Effector CD4-positive, alpha-beta T cell (primary cell): ENCODE measurements at places on chromosomes 13 and 19.

DNA sequence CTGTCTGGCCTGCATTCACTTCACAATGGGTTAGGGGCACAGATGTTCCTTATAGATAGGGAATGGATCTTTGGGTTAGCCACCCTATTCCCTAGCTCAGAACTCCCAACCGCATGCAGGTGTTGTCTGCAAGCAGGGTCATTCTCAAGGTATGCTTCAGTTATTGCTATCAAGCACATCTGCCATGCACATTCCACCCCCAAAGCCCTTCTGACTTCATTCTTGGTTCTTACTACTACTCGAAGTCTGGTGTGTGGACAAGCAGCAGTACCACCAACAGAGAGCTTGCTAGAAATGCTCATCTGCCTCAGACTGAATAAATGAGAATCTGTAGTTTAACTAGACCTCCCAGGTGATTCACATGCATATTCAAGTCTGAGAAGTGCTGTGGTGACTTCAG, 31.3 kb downstream of the SERPINE3 start:
- no peak for DNase-seq

GRCh38 chr13:69857183-69857821, 250.3 kb upstream of the ATXN8OS start:
- DNase-seq, result no peak

DNA sequence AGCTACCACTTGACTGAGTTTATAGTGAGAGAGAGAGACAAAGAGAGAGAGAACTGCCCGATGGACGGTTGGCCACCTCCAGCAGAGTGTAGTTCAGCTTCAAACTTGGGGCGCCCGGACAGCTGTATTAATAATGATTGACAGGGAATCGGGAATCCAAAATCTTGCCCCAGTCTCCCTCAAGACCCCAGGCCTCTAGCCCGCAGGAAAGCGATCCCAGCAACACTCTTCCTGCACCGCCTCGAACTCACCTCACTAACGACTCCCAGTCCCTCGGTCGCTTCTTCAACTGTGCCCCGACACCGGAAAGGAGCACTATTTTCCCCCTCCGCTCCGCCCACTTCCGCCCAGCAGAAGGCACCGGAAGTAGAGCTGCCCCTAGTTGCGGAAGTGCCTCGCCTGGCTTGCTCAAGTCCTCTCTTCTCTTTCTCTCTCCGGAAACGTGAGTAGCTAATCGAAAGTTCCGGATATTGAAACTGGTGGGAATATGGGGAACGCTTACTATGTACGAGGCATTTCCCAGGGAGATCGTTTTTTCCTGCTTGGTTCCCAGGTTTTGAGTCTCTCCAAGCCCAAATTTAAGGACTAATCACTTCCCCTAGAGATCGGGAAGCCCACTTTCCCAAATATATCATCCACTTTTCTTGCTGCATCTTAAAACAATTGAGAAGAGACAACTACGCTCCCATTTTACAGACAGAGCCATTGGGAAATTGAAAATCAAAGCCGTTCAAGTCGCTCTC, at the start of gene NOSIP:
Gene NOSIP, minus strand, starts transcription at position 293 of the 743 bp plus-strand sequence. CDS start 19,865 bp downstream, outside the sequence.
- peak; percentile 94 for DNase-seq

DNA sequence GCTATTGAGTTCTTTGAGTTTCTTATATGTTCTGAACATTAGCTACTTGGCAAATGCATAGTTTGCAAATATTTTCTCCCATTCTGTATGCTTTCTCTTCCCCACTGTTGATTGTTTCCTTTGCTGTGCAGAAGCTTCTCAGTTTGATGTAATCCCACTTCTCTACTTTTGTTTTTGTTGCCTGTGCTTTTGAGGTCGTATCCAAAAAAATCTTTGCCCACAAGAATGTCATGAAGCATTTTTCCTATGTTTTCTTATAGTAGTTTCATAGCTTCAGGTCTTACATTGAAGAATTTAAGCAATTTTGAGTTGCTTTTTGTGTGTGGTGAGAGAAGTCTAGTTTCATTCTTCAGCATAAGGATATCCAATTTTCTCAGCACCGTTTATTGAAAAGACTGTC, 536.7 kb upstream of the ARGLU1 start:
- no peak for DNase-seq

- DNase-seq, result no peak
Observed at GRCh38 chr19:37845932-37846331, 60.5 kb downstream of the WDR87 start.

GRCh38 chr19:57708641-57709361, at the start of gene ZNF154:
ZNF154 (minus strand) TSS chr19:57709204; CDS start chr19:57708971, 233 bp downstream.
- no peak for DNase-seq

DNA sequence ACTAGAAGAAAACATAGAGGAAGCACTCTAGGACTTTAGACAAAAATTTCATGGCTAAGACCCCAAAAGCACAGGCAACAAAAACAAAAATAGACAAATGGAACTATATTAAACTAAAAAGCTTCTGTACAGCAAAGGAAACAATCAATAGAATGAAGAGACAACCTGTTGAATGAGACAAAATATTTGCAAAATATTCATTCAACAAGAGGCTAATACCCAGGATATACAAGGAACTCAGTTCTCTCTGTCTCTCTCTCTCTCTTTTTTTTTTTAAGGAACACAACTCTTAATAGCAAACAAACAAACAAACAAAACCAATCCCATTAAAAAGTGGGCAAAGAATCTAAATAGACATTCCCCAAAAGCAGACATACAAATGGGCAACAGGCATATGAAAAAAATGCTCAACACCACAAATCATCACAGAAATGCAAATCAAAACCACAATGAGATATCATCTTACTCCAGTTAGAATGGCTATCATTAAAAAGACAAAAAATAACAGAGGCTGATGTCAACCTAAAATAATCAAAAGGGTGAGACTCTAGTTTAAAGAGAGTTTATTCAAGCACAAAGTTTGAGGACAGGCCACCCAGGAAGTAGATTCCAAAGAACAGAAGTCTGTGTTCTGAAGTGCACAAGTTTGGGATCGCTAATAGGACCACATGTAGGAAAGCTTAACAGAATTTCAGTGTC, 27.1 kb upstream of the SLC7A9 start:
- no peak for DNase-seq

DNA sequence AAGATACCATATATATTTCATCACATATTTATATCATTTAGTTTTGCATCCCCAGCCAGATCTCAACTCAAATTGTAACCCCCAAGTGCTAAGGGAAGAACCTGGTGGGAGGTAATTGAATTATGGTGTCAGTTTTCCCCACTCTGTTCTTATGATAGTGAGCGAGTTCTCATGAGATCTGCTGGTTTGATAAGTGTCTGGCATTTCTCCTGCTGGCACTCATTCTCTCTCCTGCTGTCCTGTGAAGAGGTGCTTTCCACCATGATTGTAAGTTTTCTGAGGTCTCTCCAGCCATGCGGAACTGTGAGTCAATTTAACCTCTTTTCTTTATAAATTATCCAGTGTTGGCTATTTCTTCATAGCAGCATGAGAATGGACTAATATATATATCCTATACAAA, 462.5 kb upstream of the SLITRK5 start:
- no peak for DNase-seq

- no peak for DNase-seq
Observed at GRCh38 chr13:37277435-37278144, 172.1 kb upstream of the CSNK1A1L start.

DNA sequence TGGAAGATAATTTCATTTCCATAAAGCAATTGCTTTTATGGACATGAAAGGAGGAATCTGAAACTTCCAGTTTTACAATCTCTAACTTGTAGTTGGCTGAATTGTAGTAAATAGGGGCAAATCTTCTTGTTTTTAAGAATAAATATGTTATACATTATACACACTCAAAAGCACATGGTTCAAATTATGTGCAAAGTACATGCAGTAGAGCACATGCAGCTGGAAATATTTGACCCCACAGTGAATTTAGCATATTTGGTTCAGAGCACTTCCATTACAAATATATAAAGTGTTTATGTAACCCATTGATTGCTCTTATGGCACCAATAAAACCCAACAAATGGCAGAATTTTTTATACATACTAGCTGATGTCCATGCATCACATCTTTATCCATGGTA, 180.5 kb downstream of the IRS2 start:
- DNase-seq, result no peak

- DNase-seq, result no peak
Observed at GRCh38 chr13:21522847-21523246, 63.7 kb upstream of the ZDHHC20 start.

- no peak for DNase-seq
Observed at GRCh38 chr19:38033658-38034491, 126.9 kb downstream of the SIPA1L3 start.

DNA sequence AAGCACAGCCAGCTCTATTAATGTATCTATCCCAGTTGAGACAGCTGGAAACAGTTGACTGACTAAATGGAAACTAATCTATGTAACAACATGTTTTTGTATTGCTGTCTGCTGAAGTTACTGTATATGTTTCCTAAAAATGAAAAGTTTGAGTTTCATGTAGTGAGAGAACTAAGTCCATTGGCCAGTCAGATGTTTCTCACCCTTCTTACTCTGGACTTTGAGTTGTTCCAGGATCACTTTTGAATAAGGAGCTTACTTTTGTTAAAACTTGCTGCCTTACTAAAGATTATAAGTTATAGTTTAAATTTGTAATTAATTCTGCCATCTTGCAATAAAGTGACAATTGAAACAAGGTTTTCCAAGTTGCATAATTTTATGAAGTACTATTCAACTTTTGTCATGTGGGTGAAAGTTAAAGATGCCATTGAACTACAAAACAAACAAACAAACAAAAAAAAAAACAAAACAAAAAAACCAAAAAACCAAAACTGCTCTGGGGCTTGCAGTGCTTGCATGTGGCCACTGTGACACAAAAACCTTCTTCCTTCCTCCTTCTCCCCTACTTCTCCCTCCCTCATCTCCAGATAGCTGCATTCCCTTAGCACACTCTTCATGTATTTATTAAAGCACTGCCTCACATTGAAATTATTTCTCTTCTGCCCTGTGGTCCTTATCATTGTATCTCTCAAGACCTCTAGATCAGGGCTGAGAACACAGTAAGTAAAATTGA, 15.3 kb downstream of the WDFY2 start:
- no peak for DNase-seq
